ENCODE measurements at places on chromosomes 12 and 14.

GRCh38 chr12:26748412-26748740 lies 84.6 kb downstream of the ITPR2 start:
- DNase-seq: no peak

- no peak for DNase-seq
Measured at GRCh38 chr12:3896801-3897351, 23.7 kb upstream of the PARP11 start.

GRCh38 chr12:94109160-94109559 lies 39.2 kb upstream of the PLXNC1 start:
- no peak for DNase-seq

GRCh38 chr12:131917139-131917710 lies 11.9 kb upstream of the PUS1 start:
- DNase-seq: no peak

DNA sequence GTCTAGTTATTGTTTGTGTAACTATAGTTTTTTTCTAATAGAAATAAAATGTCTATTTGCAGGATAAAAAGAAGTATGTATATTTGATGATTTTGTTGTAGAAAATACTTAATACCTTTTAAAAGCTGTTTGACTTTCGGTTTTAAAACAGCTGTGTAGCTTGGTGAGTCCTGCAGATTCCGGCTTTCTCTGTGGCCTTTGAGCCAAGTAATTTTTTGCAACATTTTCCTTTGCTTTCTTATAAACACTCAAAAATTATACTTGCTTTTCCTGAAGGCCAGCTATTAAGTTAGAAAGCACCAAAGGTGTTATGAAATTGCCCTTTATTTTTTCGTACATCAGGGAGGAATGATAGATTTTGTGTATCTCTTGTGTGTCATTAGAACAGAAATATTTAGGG lies 63.6 kb downstream of the CRADD start:
- no peak for DNase-seq

DNA sequence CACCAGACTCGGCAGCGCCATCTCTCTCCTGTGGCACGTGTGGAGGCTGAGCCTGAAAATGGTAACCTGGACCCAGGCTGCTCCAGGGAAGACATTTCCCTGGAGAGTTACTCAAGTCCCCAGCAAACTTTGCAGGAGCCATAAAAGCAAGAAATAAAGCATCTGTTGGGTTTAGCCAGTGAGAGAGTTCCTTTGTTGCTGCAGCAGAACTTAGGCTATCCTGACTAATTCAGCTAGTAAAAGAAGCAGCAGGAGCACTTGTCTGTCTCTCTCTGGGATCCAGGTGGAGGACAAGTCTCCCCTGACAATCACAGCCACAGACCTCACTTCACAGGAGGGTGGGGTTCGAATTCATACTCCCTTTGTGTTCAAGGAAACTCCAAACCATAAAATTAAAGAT lies 79.2 kb upstream of the DIO3 start:
- no peak for DNase-seq

- DNase-seq: no peak
Measured at GRCh38 chr14:73238424-73238852, 1.1 kb downstream of the PAPLN start.

DNA sequence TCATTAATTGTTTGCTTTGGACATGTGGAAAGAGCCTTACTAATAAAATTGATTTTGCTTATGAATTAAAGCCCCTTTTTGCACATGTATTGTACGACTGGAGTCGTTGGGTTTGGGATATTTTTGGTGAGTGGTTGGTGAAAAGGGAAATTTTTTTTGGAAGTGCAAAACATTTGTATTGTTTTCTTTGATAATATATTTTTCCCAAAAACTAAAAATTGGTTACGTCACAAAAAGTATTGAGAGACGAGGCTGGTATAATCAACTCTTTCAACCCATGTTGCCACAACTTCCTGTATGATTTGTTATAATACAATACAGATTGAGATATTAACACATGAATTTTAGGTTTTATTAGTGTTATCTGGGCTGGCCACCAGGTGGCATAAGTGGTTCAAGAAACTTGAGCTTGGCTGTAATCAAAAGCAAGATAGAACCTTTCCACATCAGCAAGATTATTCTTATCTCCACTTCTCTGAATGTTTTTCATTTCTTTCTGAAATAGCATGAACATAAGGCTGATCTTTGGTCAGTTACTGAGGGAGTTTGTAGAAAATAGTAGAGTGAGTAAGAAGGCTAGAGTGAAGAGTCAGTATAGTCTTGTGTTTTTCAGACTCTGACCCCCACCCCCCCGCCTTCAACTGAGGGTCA lies 8.7 kb downstream of the NGDN start:
- peak; percentile 47 for DNase-seq

DNA sequence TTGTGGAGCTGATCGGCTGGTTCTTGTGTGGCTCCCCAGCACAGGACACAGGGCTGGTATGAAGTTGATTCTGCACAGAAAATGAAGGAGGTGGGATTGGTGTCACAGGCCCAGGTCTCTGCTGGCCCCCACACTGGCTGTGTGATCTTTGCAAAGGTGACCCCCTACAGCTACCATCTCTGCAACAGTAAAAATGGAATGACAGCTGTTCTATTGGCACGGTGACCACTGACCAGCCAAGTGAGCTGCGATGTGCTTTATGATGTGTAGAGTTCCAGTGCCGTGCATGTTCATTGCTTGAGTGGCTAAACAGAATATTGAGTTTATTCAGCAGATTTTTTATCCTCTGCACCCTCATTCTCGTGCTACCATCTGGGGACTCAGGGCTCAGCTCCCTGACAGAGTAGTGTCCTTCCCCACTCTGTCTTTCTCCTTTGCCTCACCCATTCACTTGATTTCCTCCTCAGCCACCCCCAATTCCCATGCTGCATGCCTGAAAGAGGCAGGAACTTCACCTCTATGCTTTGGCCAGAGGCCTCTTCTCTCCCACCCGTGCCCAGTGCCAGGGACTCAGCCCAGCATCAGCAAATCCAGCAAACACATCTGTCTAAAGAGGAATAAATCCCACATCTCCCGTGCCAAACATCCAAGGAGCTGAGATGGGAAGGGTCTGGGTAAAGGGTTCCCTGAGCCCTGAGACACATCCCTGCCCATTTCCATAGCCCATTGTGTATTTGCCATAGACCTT lies 21.2 kb downstream of the C14orf132 start:
- DNase-seq: no peak

GRCh38 chr14:89566644-89567415 lies 149.8 kb upstream of the FOXN3 start:
- DNase-seq: no peak

DNA sequence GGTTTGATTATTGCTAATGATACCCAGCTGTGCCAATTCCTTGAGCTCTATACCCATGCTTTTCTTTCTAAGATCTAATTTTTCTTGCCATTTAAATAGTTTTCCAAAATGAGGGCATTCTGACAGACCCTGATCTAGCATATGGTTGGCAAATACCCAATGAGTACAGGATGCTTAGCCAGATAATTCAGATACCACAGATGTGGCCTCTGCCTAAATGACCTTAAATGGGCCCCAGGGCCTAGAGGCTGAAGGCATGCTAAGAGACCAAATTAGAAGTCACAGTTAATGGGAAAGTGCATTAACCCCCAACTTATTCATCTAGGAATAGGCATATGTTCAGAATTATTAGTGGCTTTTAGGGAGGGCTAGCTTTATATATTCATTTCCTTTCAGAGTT lies 122.3 kb upstream of the CNOT2 start:
- DNase-seq: no peak

DNA sequence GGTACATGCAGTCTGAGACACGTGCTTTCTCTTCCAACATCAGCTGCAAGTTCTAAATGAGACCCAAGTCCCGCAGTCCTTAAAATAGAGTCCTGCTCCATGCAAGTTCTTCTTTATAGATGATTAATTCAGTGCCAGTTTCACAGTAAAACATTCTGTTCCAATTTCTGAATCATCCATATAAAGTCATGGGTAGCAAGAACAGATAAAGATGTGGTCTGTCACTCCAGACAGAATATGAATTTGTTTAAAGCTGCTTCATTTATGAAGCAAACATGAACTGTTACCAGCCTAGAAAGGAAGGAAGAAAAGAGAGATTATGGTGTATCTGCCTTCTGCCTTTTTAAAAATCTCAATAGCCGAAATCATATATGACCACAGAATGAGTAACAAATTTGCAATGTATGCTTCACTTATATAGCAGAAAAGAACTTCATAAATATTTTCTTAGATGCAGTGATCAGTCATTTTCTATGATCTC lies 83.3 kb downstream of the KITLG start:
- no peak for DNase-seq

DNA sequence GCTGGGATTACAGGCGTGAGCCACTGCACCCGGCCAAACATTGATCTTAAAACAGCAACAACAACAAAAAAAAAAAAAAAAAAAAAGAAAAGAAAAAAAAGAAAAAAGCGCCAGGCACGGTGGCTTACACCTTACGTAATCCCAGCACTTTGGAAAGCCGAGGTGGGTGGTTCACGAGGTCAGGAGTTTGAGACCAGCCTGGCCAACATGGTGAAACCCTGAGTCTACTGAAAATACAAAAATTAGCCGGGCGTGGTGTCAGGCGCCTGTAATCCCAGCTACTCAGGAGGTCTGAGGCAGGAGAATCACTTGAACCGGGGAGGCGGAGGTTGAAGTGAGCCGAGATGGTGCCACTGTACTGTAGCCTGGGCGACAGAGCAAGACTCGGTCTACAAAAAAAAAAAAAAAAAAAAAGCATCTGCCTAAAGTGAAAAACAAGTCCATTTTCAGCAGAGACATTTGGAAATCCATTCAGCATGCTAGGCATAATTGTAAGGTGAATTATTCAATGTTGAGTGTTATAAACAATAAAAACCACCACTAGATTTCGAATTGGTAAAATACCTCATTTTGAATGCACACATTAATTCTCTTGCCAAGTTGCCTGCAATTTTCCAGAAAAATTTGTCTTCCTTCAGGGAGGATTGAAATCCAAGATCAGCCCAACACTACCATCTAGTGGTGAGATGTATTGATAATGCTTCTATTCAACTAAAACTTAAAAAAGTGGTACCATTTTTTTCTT lies 8.0 kb upstream of the CERS5 start:
- DNase-seq: no peak

GRCh38 chr14:56760164-56760914 lies 49.9 kb downstream of the OTX2 start:
- peak; percentile 74 for DNase-seq

GRCh38 chr14:94897561-94897960 lies 127.6 kb upstream of the GSC start:
- DNase-seq: no peak

GRCh38 chr12:115199831-115200230 lies 515.9 kb upstream of the TBX3 start:
- no peak for DNase-seq

GRCh38 chr12:93115198-93115601 lies 186.1 kb upstream of the EEA1 start:
- no peak for DNase-seq

- DNase-seq: no peak
Measured at GRCh38 chr12:131673888-131674257, 37.0 kb upstream of the SFSWAP start.

DNA sequence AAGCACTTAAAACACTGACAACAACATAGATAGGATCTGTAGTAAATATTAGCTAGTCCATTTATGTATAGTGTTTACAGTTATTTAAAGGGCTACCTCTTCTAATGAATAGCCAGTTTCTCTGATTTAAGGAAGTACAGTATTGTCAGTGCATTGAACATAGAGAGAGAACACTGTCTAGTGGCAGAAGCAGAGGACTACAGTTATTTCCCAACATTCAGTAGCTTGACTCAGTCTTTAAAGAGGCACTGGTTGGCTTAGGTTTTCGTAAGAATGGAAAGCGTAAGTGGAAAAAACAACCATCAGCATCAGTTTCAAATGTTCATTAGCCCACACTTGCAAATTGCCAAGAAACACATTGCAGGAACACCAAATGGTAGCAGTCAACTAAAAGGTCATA lies 125.0 kb upstream of the HMGA2 start:
- no peak for DNase-seq

DNA sequence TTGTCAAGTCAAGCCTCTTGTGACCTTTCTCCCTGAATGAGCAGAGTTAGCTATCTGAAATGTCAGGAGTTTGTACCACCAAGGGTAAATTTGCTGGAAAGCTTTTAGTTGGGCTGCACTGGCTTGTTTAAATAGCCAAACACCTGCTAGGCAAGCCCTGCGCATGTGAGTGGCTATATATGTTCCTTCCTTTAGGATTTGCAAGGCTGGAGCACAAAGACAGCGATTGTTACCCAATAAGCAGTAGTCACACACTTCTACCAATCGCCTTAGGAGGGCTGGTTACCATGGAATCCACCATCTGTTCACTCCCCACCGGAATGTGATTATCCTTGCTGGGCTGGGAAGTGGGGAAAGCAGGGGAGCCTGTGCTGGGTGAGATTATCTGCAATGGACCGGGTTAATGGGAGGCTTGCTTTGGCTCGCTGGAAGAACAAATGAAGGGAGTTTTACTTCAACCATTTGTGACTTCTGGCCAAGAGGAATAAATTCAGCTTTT lies 102.5 kb downstream of the FGD4 start:
- DNase-seq: peak; percentile 93

GRCh38 chr12:69000540-69001243 lies 67.7 kb upstream of the CPM start:
- no peak for DNase-seq

DNA sequence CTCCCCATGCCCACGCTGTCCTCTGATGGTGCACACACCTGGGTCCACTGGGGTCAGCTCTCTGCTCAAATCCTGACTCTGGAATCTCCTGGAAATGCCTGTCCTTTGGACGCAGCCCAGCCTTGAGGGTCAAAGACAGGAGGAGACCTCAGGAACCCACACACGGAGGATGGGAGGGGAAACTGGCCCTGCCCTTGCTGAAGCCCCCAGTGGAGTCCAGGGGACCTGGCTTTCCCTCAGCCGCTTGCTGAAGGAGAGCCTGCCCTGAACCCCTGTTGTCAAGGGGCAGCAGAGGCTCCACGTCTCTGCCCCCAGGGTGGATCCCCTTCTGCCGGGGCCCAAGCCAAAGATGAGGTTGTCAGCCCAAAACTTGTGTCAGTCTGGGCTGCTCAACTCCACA lies 16.9 kb downstream of the GALNT9 start:
- DNase-seq: no peak

GRCh38 chr12:57370696-57371095 lies 60.1 kb downstream of the R3HDM2 start:
- DNase-seq: no peak

DNA sequence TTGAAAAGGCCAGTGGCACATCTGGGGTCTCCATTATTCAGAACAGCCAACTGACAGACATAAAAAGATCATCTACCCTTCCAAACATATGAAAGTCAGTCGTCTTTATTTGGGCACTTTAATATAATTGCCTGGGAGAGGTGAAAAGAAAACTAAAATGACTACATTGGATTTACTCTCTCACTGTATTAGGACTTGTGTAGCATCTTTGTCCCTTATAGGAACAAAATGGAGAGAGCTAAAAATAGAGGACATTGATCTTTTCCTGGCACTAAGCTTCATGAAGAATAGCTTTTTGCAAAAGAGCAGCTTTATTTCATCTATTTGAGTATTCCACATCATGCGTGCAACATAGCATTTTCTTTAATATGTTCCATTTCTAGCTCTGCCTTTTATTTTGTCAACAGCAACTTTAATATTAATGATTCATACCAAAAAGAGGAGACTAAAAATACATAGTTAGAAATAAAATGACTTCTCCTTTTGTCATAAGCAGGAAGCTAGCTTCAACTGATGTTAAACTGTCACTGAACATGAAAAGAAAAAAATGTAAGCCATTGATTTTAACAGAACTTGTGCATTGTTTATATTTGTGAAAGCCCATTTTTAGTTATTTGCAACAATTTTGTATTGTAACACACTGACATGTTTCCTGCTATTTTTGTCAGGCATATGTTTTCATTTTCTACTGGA lies 254.6 kb downstream of the SEC23A start:
- no peak for DNase-seq

- no peak for DNase-seq
Measured at GRCh38 chr12:6979021-6979420, 8.3 kb downstream of the EMG1 start.

Measured in WERI-Rb-1 (cell line).